DMS153 (cell line): ENCODE measurements at places on chromosomes 7 and 10.

DNA sequence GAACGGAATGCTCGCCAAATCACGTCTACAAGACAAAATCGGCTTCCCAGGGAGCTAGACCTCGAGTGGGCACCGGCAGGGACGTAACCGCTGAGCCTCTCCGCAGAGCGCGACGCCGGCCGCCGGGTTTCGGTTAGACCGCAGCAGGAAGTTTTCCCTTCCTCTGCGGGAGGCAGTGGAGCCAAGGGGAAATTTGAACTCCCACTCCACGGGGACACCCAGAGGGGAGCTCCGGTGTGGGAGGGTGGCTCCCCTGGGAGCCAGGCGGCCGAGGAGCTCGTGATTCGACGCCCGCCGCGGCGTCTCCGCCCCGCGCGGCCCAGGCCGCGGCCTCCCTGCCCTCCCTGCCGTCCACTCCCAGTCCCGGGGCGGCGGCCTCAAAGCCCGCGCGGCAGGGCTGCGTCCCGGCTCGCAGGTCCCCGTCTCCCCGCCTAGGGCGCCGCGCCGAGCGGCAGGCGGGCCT, 426 bp downstream of the SYPL1 start:
- DNase-seq: peak; percentile 38

GRCh38 chr10:71294856-71295255, 24.2 kb upstream of the SLC29A3 start:
- no peak for DNase-seq

DNA sequence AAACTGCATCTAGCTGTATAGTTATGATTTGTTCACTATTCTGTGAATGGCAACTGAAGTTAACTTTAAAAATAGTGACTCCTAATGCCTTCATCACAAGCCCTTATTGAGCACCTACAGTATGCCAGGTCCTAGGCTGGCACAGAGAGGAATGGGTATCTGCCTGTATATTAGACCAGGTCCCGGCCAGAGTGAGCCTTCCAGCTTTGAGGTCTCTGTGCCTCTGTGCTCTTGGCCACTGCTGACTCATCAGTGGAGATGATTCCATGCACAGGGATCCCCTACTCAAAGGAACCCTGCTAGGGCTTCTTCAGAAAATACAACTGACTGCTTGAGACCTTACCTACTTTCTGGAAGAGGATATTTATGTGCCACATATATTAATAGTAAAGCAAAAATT, 118.4 kb downstream of the GFRA1 start:
- no peak for DNase-seq

- DNase-seq: no peak
Measured at GRCh38 chr7:21278944-21279343, 148.9 kb upstream of the SP4 start.
